Stimulated activated CD8-positive, alpha-beta memory T cell treated with anti-CD3 and anti-CD28 coated beads, Interleukin-4, amount 100 ng/mL, for 24 hours (primary cell): ENCODE measurements at places on chromosomes 11 and 22.

DNA sequence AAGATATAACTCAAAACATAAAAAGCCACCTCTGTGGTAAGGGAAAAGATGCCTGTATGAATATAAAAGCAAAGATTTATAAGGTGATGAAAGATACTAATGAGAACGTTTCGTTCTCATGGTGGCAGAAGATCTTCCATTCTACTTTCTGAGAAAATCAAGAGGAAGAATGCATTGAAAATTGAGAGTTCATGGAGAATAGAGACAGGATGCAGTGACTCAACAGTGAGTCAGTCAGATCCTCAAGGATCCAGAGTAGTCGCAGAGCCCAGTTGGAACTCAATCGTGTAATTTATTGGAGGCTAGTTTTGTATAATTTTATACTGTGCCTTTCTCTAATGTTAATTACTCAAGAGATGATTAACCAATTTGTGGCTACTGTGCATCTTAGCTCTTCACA, 73.3 kb downstream of the ENTHD1 start:
- no peak for DNase-seq

DNA sequence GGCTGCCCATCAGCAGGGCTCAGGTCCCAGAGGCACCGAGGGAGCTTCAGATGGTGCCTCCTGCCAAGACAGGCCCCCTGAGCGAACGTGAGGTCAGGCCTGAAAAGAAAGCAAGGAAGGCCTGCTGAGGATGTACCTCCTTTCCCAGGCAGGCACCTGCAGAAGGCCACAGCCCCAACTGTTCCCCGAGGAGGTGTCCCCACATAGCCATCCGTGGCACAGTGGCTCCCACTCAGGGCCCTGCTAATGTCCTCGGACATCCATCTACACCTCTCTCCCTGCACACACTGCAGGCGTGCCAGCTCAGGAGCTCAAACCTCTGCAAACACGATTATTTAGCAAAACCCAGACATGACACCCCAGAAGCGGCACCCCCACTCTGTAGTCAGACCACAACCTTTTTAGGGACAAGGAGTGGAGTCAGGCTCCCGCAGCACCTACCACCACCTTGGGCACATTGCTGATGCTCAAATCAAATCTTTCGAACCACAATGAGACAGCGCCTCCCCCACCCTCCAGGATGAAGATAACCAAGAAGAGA, 36.9 kb downstream of the SHANK2 start:
- no peak for DNase-seq

GRCh38 chr11:107752508-107752907, 40.7 kb upstream of the SLN start:
- no peak for DNase-seq

GRCh38 chr11:24509114-24509513, 12.3 kb downstream of the LUZP2 start:
- DNase-seq = no peak

GRCh38 chr22:39292031-39292462, 27.4 kb downstream of the RPL3 start:
- no peak for DNase-seq
